ENCODE measurements at places on chromosomes 11 and 22.

- H3K4me1 ChIP-seq: peaks cover 24% of the 10 kb centered on the region
- no peak overlapping the region for H3K27ac ChIP-seq
- no peak for DNase-seq
- peaks cover 23% of the 10 kb centered on the region for H3K27me3 ChIP-seq
- H3K4me3 ChIP-seq: no peak overlapping the region
- peaks cover 11% of the 10 kb centered on the region for H3K36me3 ChIP-seq
These were observed 2.0 kb upstream of the ESRRA start for GRCh38 chr11:64303109-64304031.

GRCh38 chr11:111851636-111852035 is 19.7 kb downstream of the ALG9 start:
- H3K4me1 ChIP-seq: no peaks in the 10 kb centered on the region
- no peak overlapping the region for H3K27ac ChIP-seq
- DNase-seq: no peak

- H3K4me3 ChIP-seq: no peak overlapping the region
- H3K27ac ChIP-seq: no peak overlapping the region
- H3K36me3 ChIP-seq: no peaks in the 10 kb centered on the region
- H3K4me1 ChIP-seq: peaks cover 7% of the 10 kb centered on the region
- no peak for DNase-seq
- no peaks in the 10 kb centered on the region for H3K27me3 ChIP-seq
These were observed 9.4 kb upstream of the MRPL23 start for GRCh38 chr11:1937616-1938342.

DNA sequence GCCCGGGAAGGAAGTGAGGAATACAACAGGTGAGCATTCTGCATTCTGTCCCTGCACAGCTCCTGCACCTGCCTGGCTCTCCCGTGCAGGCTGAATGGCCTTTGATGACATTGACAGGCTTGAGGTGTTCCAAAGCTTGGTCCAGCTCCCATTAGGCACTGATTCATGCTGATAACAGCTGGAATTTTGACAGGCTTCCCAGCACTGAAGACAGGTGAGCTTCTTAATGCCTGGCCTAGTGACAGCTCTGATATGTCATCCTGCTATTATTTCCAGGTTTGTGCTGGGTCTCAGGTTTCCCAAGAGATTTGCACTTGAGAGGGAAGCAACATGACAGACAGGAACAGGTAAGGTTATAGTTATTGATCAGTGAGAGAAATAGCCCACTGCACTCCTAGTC is 58.0 kb upstream of the MTNR1B start:
- no peak overlapping the region for H3K27ac ChIP-seq
- no peaks in the 10 kb centered on the region for H3K27me3 ChIP-seq
- no peak for DNase-seq
- H3K36me3 ChIP-seq: no peaks in the 10 kb centered on the region
- no peak overlapping the region for H3K4me3 ChIP-seq

GRCh38 chr11:116386118-116386699 is 386.6 kb downstream of the BUD13 start:
- H3K36me3 ChIP-seq: no peaks in the 10 kb centered on the region
- H3K4me3 ChIP-seq: no peak overlapping the region
- no peak overlapping the region for H3K27ac ChIP-seq
- no peaks in the 10 kb centered on the region for H3K4me1 ChIP-seq
- H3K27me3 ChIP-seq: no peaks in the 10 kb centered on the region

All from SJSA1 (cell line).